ENCODE measurements at places on chromosomes 7 and 10.
A peak's percentile ranks its signal among the peaks of the same experiment; 100 is the strongest.

- no peak for DNase-seq
- peaks cover 5% of the 10 kb centered on the region for H3K4me1 ChIP-seq
- no peak overlapping the region for H3K4me3 ChIP-seq
Measured at GRCh38 chr7:115078851-115079250, 157.0 kb downstream of the MDFIC start.

GRCh38 chr7:80124526-80125264, 9.9 kb upstream of the GNAI1 start:
- peaks cover 3% of the 10 kb centered on the region for H3K27me3 ChIP-seq
- H3K27ac ChIP-seq = no peak overlapping the region
- no peaks in the 10 kb centered on the region for H3K36me3 ChIP-seq
- no peak for DNase-seq

DNA sequence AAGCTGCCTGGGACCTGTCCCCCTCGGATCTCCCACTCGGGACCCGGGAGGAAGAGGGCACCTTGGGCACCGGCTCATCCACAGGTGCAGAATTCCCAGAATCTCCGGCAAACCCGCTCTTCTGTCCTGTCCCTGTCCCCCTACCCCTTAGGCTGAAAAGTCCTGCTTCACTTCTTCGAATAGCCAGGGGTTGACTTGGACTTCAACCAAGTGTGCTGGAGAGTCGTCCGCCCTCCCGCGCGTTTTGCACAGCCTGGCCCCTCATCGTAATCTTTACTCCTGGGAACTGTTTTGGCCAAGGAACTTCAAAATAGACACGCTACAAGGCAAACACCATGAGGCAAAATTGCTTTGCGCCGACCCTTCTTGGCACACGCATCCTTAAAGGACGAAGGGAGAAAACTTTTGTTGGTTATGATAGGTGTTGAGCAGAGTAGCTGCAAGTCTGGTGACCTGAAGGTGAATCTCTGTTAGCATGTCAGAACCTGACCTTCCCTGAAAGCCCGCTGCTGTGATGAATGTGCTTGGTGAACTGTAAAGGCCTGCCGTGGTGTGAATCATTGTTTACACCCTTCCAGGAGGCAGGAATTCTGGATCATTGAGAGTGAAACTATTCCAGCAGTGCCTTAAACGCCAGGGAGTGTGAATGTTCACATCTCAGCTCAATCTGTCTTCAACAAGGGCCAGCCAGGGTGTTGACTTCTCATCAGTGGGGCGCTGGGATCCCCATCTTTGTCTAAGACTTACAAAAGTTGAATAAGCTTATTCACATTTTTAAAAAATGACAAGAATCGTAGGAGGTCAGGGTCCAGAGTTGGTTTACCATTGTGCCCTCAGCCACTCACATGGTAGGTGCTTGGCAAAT, 589 bp upstream of the RAPGEF5 start:
- H3K4me3 ChIP-seq = peak overlapping the region; percentile 96
- H3K36me3 ChIP-seq = peaks cover 20% of the 10 kb centered on the region
- H3K27ac ChIP-seq = peak overlapping the region; percentile 75
- peaks cover 4% of the 10 kb centered on the region for H3K27me3 ChIP-seq
- H3K4me1 ChIP-seq = peaks cover 20% of the 10 kb centered on the region
- DNase-seq = peak; percentile 3

DNA sequence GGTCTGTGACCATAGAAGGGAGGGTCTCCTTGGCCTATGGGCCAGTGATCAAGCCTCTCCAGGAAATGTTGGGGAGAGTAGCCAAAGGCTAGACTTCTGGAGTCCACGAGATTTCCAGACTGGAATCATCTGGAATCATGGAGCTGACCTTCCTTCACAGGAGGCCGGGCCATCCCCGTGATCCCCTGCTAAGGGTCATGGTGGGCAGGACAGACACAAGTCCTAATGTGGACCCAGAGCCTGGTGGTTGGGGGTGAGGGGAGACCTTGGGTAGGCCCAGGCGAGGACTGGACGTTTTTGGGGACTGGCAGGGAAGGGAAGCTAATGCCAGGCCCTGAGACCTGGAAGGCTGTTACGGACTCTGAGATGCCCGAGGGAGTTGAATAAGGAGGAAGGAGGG, 9.8 kb upstream of the GRID1 start:
- peaks cover 5% of the 10 kb centered on the region for H3K4me1 ChIP-seq
- no peak overlapping the region for H3K27ac ChIP-seq
- no peaks in the 10 kb centered on the region for H3K36me3 ChIP-seq

DNA sequence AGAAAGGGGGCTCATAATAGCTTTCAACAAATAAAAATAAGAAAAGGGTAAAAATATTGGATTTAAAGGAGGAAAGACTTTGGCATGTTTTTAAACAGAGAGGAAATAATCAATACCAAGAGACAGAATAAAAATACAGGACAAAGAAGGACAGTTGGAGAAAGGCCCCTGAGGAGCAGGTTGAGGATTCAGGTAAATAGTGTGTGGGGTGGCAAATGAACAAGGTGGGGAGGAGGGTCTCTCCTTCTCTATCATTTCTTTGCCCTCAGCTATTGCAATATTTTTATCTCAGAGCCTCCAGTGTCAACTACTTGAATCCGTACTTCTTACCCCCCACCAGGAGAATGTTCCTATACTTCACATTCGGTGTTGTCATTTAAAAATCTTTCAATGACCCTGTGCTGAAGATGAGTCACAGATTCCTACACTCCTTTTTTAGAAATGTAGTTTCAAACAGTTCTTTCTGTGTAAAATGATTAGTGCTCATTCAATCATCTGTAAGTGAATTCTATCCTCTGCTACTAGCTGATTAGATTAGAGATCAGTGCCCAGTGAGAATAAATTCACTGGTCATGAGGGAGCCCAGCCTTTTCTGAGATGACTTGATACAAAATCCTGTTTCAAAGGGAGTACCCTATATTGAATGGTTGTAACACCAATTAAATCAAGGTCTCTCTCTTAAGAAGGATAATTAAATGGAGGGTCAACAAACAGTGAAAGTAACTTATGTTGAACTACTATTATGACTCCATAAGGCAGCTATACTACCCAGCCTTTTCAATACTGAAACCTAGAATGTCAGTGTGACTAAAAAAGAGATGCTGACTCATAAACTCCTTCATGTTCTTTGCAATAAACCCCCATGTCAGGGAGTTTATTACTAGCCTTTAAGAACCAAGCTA, 50.4 kb upstream of the WNT16 start:
- H3K4me3 ChIP-seq = no peak overlapping the region
- DNase-seq = no peak
- H3K27ac ChIP-seq = no peak overlapping the region
- H3K36me3 ChIP-seq = no peaks in the 10 kb centered on the region
- H3K4me1 ChIP-seq = no peaks in the 10 kb centered on the region

Data from endothelial cell (in vitro differentiated cells).